ENCODE measurements at places on chromosomes 11 and 22. TPM values are rescaled to one million over a fixed set of nuclear protein-coding genes. Genes with fewer than 3 reads are reported as not detected.

LRP4 gene
- 3.4 TPM for polyA plus RNA-seq

NXPE4 gene
- not detected for polyA plus RNA-seq

TBX1 gene
- polyA plus RNA-seq: not detected

PLEKHA7 gene
- 1.4 TPM for polyA plus RNA-seq

KCNJ1 gene
- 0.06 TPM for polyA plus RNA-seq

TEAD1 gene
- polyA plus RNA-seq: 32.7 TPM

FAM180B gene
- not detected for polyA plus RNA-seq

OR5B21 gene
- polyA plus RNA-seq: 0.06 TPM

DNA sequence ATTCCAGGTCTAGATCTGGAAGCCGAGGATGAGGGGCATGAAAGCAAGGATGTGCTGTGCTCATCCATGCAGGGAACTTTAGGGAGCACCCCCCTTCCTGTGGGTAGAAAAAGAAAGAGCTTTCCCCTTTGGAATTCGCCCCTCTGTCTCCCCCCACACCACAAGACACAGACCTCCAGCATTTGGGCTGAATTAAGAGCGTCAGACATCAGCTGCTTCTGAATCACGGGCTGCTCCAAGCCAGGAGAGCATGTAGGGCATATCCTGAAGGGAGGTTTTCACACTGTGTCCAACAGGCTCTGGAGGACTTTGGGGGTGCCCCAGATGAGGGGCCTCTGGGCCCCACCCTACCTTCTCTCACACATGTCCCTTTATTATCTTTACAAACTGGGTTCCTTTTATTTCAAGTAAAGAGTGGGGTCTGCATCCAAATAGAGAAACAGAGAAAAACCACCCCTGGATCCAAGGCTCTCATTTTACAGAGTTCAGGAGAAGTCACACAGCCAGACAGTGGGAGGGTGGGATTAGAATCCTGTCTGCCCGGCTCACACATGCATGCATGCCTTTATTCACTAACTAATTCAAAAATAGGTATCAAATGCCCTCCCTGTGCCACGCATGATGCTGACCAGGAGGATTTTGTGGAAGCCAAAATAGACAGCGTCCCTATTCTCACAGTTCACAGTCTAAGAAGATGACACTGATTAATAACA lies 52.8 kb downstream of the LRRC32 start:
- peaks cover 12% of the 10 kb centered on the region for H3K4me1 ChIP-seq
- no peak for DNase-seq
- no peaks in the 10 kb centered on the region for H3K36me3 ChIP-seq
- no peaks in the 10 kb centered on the region for H3K27me3 ChIP-seq

- H3K4me3 ChIP-seq: no peak overlapping the region
- H3K27me3 ChIP-seq: no peaks in the 10 kb centered on the region
- no peaks in the 10 kb centered on the region for H3K36me3 ChIP-seq
- no peak overlapping the region for H3K27ac ChIP-seq
- no peaks in the 10 kb centered on the region for H3K4me1 ChIP-seq
- no peak for DNase-seq
Observed at GRCh38 chr11:76997512-76997911, 36.7 kb upstream of the B3GNT6 start.

DNA sequence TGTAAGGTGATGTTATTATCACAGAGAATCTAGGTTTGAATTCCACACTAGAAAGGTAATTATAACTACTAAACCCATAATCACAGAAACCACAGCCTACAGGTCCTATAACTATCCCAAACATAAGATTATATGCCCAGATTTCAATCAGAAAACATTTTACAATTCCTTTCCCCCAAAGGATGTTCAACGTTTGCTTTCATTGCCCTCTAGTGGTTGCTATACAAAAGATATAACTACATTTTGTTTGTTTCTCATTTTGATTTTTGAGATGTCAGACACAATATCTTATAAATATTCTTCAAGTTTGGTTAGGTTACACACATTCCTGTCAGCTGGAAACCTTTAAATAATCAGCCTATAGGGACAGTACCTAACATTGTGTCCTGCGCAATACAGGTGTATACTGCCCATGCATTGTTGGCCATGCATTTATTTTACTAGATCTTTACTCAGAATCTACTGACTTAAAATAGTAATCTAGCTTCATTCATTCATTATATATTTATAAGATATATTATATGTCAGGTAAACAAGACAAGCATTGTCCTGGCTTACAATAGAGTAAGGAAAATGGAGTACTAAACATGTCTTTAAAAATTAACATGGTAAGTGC lies 530.5 kb upstream of the CCDC90B start:
- DNase-seq: no peak
- H3K27ac ChIP-seq: no peak overlapping the region
- no peak overlapping the region for H3K4me3 ChIP-seq
- no peaks in the 10 kb centered on the region for H3K36me3 ChIP-seq

GRCh38 chr11:98003606-98004371 lies 1017.0 kb upstream of the CNTN5 start:
- no peaks in the 10 kb centered on the region for H3K36me3 ChIP-seq
- DNase-seq: no peak
- H3K27me3 ChIP-seq: no peaks in the 10 kb centered on the region

GRCh38 chr22:40709752-40710413 lies 30.6 kb downstream of the MCHR1 start:
- H3K27ac ChIP-seq: no peak overlapping the region
- no peaks in the 10 kb centered on the region for H3K36me3 ChIP-seq
- no peak for DNase-seq
- peaks cover 6% of the 10 kb centered on the region for H3K27me3 ChIP-seq
- peaks cover 16% of the 10 kb centered on the region for H3K4me1 ChIP-seq

GRCh38 chr11:67010296-67010905 lies 12.5 kb upstream of the SYT12 start:
- no peaks in the 10 kb centered on the region for H3K4me1 ChIP-seq
- no peak for DNase-seq
- H3K27me3 ChIP-seq: no peaks in the 10 kb centered on the region
- no peak overlapping the region for H3K4me3 ChIP-seq
- no peak overlapping the region for H3K27ac ChIP-seq

GRCh38 chr11:36389811-36390210 lies 93.7 kb downstream of the PRR5L start:
- no peaks in the 10 kb centered on the region for H3K27me3 ChIP-seq
- H3K27ac ChIP-seq: no peak overlapping the region
- H3K4me1 ChIP-seq: peaks cover 3% of the 10 kb centered on the region
- DNase-seq: no peak
- H3K4me3 ChIP-seq: no peak overlapping the region
- H3K36me3 ChIP-seq: peaks cover 14% of the 10 kb centered on the region

DNA sequence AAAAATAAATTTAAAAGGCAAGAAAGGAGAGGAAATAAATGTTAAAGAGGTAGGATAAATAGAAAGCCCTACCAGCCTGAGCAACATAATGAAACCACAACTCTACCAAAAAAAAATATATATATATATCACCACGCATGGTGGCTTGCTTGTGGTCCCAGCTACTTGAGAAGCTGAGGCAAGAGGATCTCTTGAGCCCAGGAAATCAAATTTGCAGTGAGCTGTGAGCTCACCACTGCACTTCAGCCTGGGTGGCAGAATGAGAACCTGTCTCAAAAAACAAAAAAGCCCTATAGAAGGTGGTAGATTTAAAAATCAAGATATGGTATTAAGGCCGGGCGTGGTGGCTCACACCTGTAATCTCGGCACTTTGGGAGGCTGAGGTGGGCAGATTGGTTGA lies 10.5 kb downstream of the NUCB2 start:
- DNase-seq: no peak
- H3K27ac ChIP-seq: no peak overlapping the region
- H3K36me3 ChIP-seq: peaks cover 6% of the 10 kb centered on the region
- no peaks in the 10 kb centered on the region for H3K27me3 ChIP-seq
- no peak overlapping the region for H3K4me3 ChIP-seq

- H3K27ac ChIP-seq: peak overlapping the region; percentile 95
- peaks cover 72% of the 10 kb centered on the region for H3K4me1 ChIP-seq
- no peak for DNase-seq
- peak overlapping the region; percentile 55 for H3K4me3 ChIP-seq
- H3K27me3 ChIP-seq: no peaks in the 10 kb centered on the region
Observed at GRCh38 chr11:9568161-9568853, 5.2 kb upstream of the WEE1 start.

DNA sequence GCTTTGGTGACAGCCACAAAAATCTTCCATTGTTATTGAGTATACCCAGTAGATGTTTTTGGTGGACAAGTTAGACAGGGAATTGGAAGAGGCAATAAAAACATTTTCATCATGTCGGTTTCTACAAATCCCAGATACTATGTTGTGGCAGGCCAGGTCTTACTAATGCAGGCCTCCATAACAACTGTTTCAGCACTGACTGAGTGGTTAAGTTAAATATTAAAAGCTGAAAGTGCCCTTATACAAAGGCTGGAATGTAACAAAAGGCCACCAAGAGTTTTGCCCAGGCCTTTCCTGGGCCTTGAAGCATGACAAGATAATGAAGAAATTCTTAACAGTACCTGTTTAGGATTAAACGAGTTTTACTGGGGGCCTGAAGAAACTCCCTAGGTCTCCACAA lies 29.3 kb downstream of the DMC1 start:
- no peaks in the 10 kb centered on the region for H3K27me3 ChIP-seq
- H3K4me1 ChIP-seq: no peaks in the 10 kb centered on the region
- no peak overlapping the region for H3K4me3 ChIP-seq

DNA sequence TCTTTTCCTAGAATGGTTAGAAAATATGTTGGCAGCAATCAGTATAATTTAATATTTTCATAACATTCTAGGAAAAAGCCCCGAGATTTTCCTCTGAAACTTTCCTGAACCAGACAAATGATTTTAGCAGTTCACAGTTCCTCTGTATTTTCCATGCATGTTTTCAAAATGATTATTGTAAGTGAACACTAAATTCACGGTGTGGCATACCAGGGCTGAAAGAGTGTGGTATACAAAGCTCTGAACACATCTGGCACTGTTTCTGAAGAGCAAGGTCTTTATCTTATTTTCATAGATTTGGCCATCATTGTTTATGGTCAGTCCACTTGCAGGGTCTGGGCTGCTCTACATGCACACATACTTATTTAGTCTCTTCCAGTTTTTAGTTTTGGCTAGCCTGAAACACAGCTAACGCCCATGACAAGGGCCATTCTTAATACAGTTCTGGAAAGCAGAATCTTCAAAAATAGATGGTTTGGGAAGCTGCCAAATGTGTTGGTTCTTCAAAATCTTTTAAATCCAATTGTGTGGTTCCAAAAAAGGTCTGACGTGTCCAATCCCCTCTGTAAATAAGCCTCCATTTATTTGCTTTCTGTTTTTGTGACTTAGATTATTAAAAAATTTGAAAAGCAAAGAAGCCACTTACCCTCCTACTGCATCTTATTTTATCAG lies 7.9 kb upstream of the GAB2 start:
- no peaks in the 10 kb centered on the region for H3K27me3 ChIP-seq
- no peaks in the 10 kb centered on the region for H3K36me3 ChIP-seq
- no peak overlapping the region for H3K27ac ChIP-seq
- peaks cover 7% of the 10 kb centered on the region for H3K4me1 ChIP-seq

- no peak overlapping the region for H3K27ac ChIP-seq
- H3K36me3 ChIP-seq: peaks cover 79% of the 10 kb centered on the region
- H3K27me3 ChIP-seq: no peaks in the 10 kb centered on the region
- no peak overlapping the region for H3K4me3 ChIP-seq
- no peaks in the 10 kb centered on the region for H3K4me1 ChIP-seq
Observed at GRCh38 chr11:12243486-12243885, 133.1 kb downstream of the MICAL2 start.

- peaks cover 12% of the 10 kb centered on the region for H3K4me1 ChIP-seq
- no peaks in the 10 kb centered on the region for H3K27me3 ChIP-seq
- DNase-seq: no peak
Observed at GRCh38 chr22:37630839-37631435, 8.5 kb upstream of the SH3BP1 start.

GRCh38 chr11:30585892-30586250 lies 282 bp downstream of the MPPED2 start:
- H3K36me3 ChIP-seq: no peaks in the 10 kb centered on the region
- no peak overlapping the region for H3K27ac ChIP-seq
- no peak for DNase-seq

DNA sequence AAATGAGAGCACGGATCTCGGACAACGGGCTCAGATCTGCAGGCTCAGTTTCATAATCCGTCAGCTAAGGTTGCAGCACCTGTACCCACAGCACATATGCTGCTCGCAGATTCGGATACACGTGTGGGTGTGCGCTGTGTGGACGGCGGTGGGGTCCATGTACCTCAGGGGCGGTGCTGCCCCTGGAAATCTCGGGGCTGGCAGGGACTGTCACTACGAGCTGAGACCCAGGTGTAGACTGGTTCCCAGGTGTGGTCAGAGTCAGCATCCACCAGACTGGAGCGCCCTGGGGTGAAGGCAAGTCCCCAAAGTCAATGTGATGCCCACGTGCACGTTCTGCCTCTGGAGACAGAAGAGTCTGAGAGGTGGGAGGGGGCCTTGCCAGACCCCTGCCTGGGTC lies 989.3 kb downstream of the BRD1 start:
- H3K36me3 ChIP-seq: no peaks in the 10 kb centered on the region
- DNase-seq: no peak
- no peak overlapping the region for H3K27ac ChIP-seq
- no peaks in the 10 kb centered on the region for H3K27me3 ChIP-seq
- H3K4me1 ChIP-seq: no peaks in the 10 kb centered on the region
- no peak overlapping the region for H3K4me3 ChIP-seq

- no peak overlapping the region for H3K27ac ChIP-seq
- H3K36me3 ChIP-seq: peaks cover 20% of the 10 kb centered on the region
Observed at GRCh38 chr22:30402028-30402765, 5.4 kb downstream of the SEC14L2 start.

DNA sequence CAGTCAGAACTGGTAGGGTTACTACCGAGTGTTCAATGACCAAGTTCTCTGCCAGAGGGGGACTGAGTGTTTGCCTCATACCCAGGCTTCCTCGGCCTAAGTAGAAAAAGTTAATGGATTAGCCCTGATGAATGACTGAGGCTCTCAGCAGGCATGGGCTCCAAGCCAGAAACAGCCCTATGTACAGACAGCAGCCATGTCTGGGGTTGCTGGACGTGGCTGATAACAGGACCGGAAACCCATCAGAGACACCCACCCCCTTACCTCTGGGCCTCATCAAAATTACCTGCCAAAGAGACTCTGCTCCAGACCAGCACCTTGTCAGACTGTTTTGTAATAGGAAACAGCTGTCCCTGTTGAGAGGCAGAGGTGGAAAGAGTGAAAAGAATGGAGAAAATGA lies 351.4 kb downstream of the ETS1 start:
- H3K36me3 ChIP-seq: no peaks in the 10 kb centered on the region
- H3K4me1 ChIP-seq: no peaks in the 10 kb centered on the region
- H3K4me3 ChIP-seq: no peak overlapping the region
- H3K27ac ChIP-seq: no peak overlapping the region
- DNase-seq: no peak

All from keratinocyte (primary cell).